Activated naive CD4-positive, alpha-beta T cell treated with anti-CD3 and anti-CD28 coated beads, Interleukin-2, amount 10 ng/mL, durations not matched to agents 5 hours and 36 hours (primary cell): ENCODE measurements at places on chromosomes 7 and 10. TPM values are rescaled to one million over a fixed set of nuclear protein-coding genes. Genes with fewer than 3 reads are reported as not detected.

ASAH2 gene
- 1.6 TPM for total RNA-seq

HILPDA gene
- total RNA-seq = 23.5 TPM

CDHR1 gene
- 0.41 TPM for total RNA-seq

LRMDA gene
- total RNA-seq = not detected

FBXO24 gene
- total RNA-seq = 0.86 TPM

CNNM1 gene
- 1.0 TPM for total RNA-seq

SSC4D gene
- 0.31 TPM for total RNA-seq

HMX2 gene
- not detected for total RNA-seq

EEPD1 gene
- total RNA-seq = 12.4 TPM

ZNF117 gene
- total RNA-seq = 5.6 TPM

ANKRD2 gene
- total RNA-seq = not detected

BET1 gene
- total RNA-seq = 24.3 TPM

LRIT1 gene
- total RNA-seq = not detected

DNAH11 gene
- 3.8 TPM for total RNA-seq

SH3PXD2A gene
- 18.0 TPM for total RNA-seq

CYP26C1 gene
- total RNA-seq = not detected

DNAJB9 gene
- 15.6 TPM for total RNA-seq

JAKMIP3 gene
- total RNA-seq = 0.31 TPM

BMPER gene
- total RNA-seq = not detected

TET1 gene
- total RNA-seq = 2.9 TPM

TMEM225B gene
- 0.65 TPM for total RNA-seq

PDE6C gene
- total RNA-seq = not detected

OR2A5 gene
- not detected for total RNA-seq

GIMAP1 gene
- total RNA-seq = 32.8 TPM

ZDHHC6 gene
- 41.2 TPM for total RNA-seq

VGF gene
- 0.25 TPM for total RNA-seq

MOSPD3 gene
- total RNA-seq = 60.7 TPM

PHKG1 gene
- total RNA-seq = 1.9 TPM

IL2RA gene
- total RNA-seq = 211 TPM

LIPF gene
- total RNA-seq = not detected

RBAK gene
- total RNA-seq = 15.8 TPM

SH2D4B gene
- total RNA-seq = 0.10 TPM

CCAR1 gene
- total RNA-seq = 82.5 TPM

KIAA1549 gene
- 0.41 TPM for total RNA-seq

TMEM213 gene
- total RNA-seq = 0.28 TPM

RP9 gene
- total RNA-seq = 12.2 TPM

COL13A1 gene
- total RNA-seq = not detected

KIF11 gene
- total RNA-seq = 62.1 TPM

MSS51 gene
- 2.9 TPM for total RNA-seq

COL1A2 gene
- 0.67 TPM for total RNA-seq

HBP1 gene
- total RNA-seq = 42.3 TPM

PLEKHS1 gene
- not detected for total RNA-seq

TRIM50 gene
- total RNA-seq = not detected

TRIM4 gene
- total RNA-seq = 33.9 TPM

ITGA8 gene
- not detected for total RNA-seq

PSPH gene
- total RNA-seq = 7.9 TPM

PPP1R17 gene
- not detected for total RNA-seq

IKZF1 gene
- total RNA-seq = 372 TPM

CALHM1 gene
- total RNA-seq = 0.25 TPM

TFPI2 gene
- not detected for total RNA-seq

BLNK gene
- total RNA-seq = not detected

ITPRID1 gene
- total RNA-seq = not detected

ATOH7 gene
- total RNA-seq = not detected

GPNMB gene
- total RNA-seq = not detected
